Stimulated activated CD4-positive, alpha-beta T cell treated with anti-CD3 and anti-CD28 coated beads, Interleukin-12 subunit alpha, Interleukin-12 subunit beta, amount 100 ng/mL, for 24 hours (primary cell): ENCODE measurements at places on chromosomes 16 and 17.

- no peak for DNase-seq
Measured at GRCh38 chr17:63039899-63040602, 74.0 kb downstream of the TANC2 start.

GRCh38 chr16:56515665-56516064 is 4.2 kb downstream of the BBS2 start:
- DNase-seq, result no peak

DNA sequence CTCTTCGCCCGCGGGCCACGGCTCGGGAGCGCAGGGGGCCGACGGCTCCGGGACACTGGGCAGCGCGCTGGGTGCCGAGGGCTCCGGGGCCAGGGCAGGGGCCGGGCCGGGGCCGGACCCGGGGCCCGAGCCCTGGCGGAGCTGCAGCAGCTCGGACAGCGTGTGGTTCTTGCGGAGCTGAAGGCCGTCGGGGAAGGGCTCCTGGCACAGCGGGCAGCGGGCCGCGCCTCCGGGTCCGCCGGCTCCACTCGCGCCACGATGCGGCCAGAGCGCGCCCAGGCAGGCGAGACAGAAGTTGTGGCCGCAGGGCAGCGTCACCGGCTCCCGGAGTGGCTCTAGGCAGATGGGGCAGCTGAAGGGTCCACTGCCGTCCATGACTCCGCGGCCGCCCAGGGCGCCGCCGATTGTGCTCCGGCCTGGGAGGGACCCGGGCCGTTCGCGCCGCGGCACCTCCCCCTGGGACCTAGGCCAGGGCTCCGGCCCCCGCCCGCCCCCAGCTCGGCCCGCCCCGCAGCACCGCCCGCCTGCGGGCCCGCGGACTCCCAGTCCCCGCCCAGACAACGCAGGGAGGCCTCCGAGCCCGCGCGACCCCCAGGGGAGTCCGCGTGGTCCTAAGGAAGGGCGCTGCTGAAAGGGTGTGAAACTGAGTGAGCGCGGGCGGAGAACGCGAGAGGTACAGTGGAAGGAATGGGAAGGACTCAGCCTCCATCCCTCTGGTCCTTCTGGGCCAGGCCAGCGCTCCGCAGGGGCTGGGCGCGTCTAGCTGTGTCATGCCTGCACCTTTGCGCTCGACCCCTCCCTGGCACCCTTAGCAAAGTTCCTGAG is at the start of gene TRIM47:
Gene TRIM47, minus strand, starts transcription at position 408 of the 825 bp plus-strand sequence. Its CDS starts 33 bp downstream, at position 375.
- DNase-seq, result no peak

GRCh38 chr16:20875355-20875650 is 24.9 kb downstream of the DCUN1D3 start:
- DNase-seq, result no peak

DNA sequence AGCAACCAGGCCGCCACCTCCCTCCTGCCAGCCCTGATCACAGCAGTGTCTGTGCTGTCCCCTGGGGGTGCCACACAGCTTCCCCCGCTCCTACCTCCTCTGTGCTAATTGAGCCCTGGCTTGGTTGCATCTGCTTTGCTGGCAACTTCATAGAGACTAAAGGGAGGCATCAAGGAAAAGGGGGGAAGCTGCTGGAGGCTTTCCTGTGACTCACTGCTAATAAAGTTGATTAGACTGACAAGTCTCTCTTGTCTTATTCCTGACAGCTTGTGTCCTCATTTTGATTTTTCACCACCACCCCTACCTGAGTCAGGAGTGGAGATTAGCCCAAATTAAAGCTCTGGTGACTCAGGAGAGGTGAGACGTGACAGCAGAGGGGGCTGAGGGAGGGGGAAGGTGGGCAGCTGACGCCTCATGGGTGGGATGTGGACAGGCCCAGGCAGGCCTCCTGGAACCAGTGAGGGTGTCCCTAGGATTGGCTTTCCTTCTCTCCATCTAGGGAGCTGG is 310.0 kb downstream of the CBLN1 start:
- DNase-seq, result no peak

DNA sequence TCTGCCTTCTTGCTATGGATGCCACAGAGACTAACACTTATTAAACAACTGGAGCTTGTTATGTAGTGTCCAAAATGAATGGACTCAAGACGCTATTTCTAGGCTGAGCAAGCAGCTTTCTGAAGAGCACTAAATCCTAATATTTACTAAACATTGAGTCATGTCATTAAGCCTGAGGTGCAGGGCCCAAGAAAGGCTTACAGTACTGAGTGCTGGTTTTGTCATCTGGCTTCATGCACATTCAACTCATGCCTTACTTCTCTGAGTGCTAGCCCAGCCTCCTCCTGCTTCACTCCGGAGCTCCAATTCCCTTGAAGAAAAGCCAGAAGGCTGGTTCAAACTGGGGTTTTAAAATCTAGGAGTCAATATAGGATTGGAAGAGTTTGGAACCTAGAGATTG is 363.3 kb upstream of the CDH5 start:
- no peak for DNase-seq

DNA sequence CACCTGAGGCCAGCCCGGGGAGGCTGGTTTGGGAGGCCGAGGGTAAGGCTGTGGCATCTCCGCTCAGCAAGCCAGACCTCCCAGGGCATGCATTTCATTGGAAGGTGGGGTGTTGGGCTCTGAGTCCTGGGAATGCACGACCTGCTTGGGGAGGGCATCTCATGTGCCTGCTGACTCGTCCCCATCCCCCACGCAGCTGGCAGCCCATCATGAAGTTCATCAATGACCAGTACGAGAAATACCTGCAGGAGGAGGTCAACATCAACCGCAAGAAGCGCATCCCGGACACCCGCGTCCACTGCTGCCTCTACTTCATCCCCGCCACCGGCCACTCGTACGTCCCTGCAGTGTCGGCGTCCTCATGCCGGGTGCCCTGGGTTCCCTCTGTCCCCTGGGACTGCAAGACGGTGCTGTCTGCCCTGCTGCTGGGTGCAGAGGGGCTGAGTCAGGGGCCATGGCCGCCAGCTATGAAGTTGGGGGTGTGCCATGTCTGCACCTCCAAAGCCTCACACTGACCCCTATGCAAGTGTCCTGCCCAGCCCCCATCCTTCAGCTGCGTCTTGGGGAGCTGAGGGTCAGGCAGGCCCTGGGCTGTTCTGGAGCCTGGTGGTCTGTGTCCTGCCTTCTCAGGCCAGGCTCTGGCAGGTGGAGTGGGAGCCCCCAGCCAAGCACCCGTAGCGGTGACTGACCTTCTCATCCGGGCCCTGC is 347.9 kb downstream of the SEC14L1 start:
- no peak for DNase-seq

DNA sequence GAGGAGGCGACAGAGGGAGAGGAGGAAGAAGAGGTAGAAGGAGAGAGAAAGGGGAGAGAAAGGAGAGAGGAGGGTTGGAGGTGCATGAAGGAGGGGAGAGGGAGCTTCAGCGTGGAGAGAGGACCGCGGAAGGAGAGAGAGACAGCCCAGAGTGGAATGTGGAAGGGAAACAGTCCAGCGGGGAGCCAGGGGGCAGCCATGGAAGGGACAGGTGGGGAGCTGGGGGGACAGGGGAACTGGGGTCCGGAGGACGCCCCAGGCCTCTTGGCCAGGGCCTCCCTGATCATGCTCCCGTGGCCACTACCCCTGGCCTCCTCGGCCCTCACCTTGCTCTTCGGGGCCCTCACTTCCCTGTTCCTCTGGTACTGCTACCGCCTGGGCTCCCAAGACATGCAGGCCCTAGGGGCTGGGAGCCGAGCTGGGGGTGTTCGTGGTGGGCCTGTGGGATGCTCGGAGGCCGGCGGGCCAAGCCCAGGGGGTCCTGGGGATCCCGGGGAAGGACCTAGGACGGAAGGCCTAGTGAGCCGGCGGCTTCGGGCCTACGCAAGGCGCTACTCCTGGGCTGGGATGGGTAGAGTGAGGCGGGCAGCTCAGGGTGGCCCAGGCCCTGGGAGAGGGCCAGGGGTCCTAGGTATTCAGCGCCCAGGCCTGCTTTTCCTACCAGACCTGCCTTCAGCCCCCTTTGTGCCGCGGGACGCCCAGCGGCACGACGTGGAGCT is 759 bp downstream of the ASPHD1 start:
- no peak for DNase-seq

DNA sequence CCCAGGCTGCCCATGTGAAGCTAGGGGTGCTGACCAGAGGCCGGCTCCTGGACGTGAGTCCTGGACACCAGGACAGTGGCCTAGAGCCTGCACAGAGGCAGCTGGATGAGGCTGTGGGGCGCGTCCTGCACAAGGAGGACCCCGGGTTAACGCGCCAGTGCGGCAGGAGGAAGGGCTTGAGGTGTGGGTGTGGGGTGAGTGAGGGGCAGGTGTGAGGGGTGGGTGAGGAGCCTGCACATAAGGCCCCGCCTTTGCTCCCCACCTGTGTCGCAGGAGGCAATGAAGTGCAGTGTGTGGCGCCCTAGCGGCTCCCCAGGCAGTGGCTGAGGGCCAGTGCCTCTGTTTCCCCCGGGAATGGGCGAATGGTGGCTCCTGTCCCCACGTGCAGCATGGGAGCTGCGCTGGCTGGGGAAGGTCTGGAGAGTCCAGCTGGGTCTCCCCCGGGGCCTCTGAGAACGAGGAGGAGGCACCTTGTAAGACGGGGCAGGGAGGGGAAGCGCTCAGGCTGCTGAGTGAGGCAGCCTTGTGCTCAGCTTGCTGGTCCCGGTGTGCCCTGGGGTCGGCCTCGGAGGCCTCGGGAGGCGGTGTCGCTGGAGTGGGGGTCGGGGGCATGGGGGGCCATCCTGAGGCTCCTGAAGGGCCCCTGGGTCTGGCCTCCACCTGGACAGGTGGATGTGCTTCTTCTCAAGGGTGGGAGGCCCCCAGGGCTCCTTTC is 3.2 kb downstream of the CD7 start:
- DNase-seq, result no peak

DNA sequence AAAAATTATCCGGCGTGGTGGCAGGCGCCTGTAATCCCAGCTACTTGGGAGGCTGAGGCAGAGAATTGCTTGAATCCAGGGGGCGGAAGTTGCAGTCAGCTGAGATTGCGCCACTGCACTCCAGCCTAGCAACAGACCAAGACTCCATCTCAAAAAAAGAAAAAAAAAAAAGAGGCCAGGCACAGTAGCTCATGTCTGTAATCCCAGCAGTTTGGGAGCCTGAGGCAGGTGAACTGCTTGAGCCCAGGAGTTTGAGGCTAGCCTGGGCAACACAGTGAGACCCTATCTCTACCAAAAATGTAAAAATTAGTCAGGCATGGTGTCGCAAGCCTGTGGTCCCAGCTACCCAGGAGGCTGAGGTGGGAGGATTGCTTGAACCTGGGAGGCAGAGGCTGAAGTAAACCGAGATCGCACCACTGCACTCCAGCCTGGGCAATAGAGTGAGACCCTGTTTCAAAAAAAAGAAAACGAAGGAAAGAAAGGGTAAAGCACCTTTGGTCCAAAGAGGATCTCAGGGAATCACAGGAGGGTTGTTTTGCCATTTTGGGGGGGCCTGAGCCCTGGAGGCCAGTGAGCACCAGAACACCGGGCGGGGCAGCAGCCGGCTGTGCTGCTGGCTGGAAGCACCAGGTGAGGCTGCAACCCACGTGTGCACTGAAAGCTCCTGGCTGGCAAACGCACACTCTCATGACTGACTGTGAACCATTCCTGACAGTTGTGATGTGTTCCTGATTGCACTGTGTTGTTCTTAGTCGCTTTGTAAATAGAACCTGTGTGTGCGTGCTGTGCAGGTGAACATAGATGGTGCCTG is 18.4 kb downstream of the HS3ST6 start:
- DNase-seq, result no peak

DNA sequence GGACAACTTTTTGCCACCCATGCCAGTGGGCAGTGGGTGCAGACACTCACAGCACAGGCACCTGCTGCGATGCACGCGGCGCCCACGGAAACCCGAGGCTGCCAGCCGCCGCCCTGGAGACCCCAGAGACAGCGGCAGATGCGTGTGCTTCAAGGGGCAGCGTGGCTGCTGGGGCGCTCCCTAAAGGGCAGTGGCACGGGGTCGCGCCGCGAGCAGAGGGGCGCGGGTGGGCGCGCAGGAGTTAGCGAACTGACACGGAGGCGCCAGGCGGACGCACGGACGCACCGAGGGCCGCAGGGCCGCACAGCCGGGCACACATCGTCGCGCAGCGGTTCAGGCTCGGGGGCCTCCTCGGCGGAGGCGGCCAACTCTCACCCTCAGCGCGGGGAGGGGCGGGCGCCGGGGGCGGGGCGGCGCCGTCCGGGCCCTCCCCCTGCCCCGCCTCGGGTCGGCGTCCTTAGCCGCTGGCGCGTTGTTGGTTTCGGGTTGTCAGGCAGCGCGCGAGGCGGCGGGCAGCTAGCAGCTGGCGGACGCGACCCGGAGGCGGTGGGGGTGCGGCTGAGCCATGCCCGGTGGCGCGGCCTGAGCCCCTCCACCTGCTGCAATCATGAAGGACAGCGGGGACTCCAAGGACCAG is at the start of gene KIF19:
Gene KIF19, plus strand, starts transcription at position 484 of the 637 bp plus-strand sequence. Its CDS starts 124 bp downstream, at position 608.
- peak; percentile 16 for DNase-seq

DNA sequence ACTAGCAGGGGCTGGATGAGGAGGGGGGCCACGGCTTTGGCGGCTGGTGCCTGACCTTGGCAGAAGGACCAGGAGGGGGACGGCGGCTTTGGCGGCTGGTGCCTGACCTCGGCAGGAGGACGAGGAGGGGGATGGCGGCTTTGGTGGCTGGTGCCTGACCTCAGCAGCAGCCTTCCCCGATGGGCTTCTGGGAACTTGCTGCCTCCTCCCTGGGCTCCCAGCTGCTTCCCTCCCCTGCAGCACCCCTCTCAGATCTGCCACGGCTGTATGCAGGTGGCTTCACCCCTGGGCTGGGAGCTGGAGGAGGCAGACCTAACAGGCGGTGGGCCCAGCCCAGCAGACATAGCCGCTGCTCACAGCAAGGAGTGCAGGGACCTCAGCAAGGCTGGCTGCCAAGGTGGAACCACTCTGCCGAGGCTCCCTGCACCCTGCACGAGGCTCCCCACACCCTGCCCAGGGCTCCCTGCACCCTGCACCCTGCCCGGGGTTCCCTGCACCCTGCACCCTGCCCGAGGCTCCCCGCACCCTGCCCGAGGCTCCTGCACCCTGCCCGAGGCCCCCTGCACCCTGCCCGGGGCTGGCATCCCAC is 38.4 kb upstream of the CBFA2T3 start:
- no peak for DNase-seq

GRCh38 chr16:19132255-19132654 is 18.5 kb downstream of the ITPRIPL2 start:
- DNase-seq, result no peak

DNA sequence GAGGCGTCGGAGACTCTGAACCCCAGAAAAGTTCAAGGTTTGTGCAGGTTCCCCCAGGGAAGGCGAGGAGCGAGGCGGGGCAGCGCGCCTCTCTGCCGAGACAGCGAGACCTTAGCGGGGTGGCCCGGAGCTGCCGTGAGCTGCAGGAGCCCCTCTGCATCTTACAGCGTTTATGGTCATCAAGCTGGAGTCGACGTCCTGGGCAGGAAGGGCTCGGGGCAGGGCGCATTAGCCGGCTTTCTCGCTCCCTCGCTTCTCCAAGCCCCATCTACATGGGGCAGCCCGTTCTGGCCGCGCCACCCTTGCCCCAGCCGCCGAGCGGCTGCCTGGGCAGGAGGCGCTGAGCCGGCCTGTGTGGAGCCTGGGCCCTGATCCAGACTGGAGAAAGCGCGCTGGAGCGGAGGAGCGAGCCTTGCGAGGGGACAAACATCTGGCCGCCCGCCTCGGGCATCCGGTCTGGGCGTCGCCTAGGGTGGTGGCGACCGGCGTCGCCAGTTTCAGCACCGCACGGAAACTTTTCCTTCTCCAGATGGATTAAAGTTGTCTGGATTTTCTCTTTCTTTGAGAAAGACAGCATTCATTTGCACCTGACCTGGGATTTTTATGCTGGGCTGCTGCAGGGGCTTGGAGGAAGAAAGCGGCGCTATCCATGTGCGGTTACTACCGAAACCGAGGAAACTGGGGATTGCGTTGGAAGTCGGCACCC is 750 bp downstream of the TMEM132E start:
- DNase-seq, result no peak
